ENCODE measurements at places on chromosomes 3 and 15. TPM values are rescaled to one million over a fixed set of nuclear protein-coding genes. Genes with fewer than 3 reads are reported as not detected.
A peak's percentile ranks its signal among the peaks of the same experiment; 100 is the strongest.

Gene AGBL1
- not detected for polyA plus RNA-seq

Gene ONECUT1
- polyA plus RNA-seq = not detected

Gene RMDN3
- polyA plus RNA-seq = 34.9 TPM

Gene SNRPA1
- 40.0 TPM for polyA plus RNA-seq

Gene UBL7
- 75.8 TPM for polyA plus RNA-seq

Gene FGD5
- 18.7 TPM for polyA plus RNA-seq

Gene CTXN2
- 0.15 TPM for polyA plus RNA-seq

DNA sequence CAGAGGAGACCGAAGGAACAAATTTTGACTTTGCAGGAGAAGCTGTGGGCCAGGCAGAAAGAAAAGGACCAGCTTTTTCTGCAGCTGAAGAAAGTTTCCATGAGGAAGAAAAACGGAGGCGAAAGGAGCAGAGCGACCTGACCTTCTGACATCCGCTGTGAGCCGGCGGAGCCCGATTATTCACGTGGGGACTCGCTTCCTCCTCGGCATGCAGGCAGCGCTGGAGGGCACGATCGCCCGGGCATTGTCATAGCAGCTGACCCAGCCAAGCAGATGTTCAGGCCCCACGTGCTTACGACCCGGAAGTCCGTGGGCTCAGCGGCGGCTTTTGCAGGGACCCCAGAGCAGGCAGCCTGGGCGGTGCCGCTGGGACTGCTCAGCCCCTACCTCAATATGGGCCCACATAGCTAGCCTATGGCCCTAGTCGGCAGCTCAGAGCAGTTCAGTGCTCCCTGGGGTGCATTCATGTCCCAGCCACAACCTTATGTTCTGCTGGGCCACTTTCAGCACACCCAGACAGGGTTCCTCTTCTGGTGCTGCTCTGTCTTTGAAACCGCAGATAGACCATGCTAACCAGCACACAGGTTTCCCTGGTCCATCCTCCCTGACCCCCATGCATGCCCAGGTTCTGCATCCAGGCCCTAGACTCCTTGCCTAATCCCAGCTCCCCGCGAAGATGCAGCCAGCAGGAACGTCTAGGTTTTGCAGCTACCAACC is 10.5 kb upstream of the EIF4A2 start:
- peak; percentile 75 for DNase-seq

GRCh38 chr3:12932347-12932746 is 91.0 kb upstream of the RPL32 start:
- no peak for DNase-seq

- DNase-seq = no peak
Measured at GRCh38 chr3:134374791-134375581, 739 bp upstream of the AMOTL2 start.

DNA sequence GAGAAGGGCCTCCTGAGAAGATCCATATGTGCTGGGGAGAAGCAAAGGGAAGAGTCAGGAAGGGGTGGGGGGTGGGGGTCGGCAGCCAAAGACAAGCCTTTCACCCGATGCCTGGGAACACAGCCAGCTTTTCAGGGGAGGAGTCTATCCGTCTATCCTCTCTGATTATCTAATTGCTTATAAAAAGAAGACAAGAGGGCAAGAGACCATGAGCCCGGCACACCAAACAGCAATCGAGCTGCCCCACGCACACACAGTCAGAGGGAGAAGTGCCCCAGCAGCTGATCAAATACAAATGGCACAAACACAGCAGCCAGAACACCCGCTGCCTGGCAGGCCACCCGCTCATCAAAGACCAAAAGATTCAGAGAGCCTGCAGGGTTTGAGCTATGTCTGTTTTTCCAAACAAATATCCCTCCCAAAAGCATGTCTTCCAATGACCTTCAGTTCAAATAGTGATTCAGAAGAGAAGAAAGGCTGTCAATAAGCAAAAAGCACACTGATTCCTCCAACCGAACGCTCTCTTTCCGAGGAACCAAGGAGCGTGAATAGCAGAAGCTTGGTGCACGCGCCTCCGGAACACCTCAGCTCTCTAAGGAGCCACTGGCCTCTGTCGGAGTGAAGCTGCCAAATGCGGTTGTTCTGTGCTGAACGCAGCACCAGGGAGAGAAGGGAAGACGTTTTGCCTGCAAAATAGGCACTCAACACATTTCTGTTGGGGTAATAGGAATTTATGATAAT is 419.2 kb downstream of the OCA2 start:
- peak; percentile 80 for DNase-seq

DNA sequence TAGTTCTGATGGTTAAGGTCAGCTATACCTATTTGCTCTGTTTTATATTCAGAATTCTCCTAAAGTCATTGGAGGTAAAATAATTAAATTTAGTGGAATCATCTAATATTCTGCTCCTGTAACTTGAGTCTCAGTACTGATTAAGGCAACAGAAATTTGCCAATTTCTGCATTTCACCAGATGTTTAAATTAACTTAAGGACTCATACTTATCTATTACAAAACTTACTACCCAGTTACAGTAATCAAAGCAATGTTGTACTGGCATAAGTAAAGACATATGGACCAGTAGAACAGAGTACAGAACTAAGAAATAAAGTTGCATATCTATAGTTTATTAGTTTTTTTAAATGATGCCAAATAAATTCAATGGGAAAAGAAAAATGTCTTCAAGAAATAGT is 1043.8 kb downstream of the OTOL1 start:
- no peak for DNase-seq

DNA sequence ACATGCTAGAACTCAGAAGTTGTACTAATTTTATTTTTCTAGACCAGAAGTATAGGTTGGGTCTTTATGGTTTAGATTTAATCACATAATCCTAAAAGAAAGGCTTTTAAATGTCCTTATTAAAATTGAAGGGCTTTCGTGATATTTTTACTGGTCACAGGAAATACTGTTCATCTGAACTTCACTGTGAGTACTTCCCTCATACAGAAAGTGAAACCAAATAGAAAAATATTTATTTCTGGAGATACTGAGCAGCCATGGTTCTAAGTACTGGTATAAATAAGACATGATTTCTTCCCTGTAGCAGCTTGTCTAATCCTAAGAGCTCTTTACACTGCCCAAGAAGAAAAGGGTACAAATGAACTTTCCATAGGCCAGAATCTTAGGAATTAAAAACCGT is 2.0 kb downstream of the SNRK start:
- DNase-seq = peak; percentile 28

GRCh38 chr3:127174715-127175140 is 18.2 kb upstream of the PRR23E start:
- no peak for DNase-seq

- no peak for DNase-seq
Measured at GRCh38 chr3:46462111-46462510, 2.6 kb downstream of the LTF start.
